T-helper 2 cell (primary cell): ENCODE measurements at places on chromosomes 3 and 15.

GRCh38 chr15:31487811-31488436 is 161.3 kb downstream of the KLF13 start:
- no peak for DNase-seq

- no peak for DNase-seq
Measured at GRCh38 chr15:77346245-77347036, 73.5 kb downstream of the PEAK1 start.

GRCh38 chr3:8739757-8740504 is 6.3 kb downstream of the CAV3 start:
- DNase-seq: no peak

DNA sequence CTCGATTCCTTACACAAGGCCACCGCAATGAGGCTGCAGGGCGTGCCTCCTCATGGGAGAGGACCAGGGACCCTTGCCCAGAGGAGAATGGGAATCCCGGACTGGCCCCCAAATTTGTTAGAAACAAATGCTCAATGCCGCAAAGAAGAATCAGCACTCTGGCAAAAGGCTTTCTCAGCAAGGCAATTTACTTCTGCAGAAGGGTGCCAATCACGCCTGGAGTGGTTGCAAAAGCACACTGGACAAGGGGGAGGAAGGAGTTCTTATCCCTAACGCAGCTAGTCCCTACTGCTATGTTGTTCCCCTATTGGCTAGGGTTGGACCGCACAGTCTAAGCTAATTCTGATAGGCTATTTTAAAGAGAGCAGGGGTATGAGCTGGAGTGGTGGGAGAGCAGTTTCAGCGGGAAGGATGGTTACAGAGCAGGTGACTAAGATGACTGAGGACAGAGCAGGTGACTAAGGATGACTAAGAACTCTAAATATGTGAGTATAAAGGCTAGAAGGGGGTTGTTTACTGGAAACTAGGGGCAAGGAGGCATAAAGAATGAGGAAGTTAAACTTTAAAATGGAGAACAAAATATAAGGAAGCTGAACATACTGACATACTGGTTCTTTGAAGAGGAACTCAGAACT is 48.5 kb downstream of the KATNBL1 start:
- DNase-seq: no peak

DNA sequence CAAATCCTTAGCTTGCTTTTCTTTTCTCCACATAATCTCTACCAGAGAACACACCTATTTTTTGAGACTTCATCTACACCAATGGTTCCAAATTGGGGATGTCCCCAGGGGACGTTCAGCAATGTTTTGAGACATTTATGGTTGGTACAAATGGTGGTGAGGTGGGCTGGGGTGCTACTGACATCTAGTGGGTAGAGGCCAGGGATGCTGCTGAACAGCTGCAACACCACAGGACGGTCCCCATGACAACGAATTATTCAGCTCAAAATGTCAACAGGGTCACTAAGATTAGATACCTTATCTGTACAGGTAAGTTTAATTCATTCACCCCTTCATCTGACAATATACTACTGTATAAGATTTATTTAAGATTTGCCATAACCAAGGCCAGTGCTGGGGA is 14.4 kb downstream of the GK5 start:
- DNase-seq: no peak

- DNase-seq: no peak
Measured at GRCh38 chr3:63670544-63670943, 18.1 kb downstream of the SNTN start.

DNA sequence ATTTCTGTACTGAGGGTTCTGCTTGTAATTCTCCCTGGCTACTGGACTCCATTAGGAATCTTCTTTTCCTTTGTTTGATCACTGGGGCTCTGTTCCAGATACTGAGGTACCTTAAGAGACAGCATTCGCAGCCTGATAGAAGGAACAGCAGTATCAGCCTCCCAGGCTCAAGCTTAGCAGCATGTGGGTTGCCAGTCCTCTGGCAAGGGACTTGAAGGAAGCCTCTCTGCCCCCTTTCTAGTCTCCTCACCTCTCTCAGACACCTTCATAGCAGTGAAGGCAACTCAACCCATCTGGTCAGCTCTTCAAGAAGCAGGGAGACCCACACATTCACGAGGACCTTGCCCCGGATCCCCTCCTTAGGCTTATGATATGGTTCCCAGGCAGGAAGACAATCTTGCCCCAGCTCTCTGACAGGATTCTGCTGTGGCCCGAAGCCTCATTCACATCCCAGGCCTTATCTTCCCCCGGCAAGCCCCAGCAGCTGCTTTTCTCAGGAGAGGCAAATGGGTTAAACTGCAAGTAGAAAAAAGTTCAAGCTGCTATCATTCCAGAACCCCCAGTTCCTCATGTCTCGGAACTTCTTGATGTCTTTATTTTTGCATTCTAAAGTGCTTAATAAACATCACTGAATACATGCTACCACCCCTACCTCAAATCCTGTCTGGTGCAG is 153.1 kb downstream of the LIPC start:
- DNase-seq: no peak

GRCh38 chr3:194103983-194104751 is 31.8 kb upstream of the HES1 start:
- no peak for DNase-seq

GRCh38 chr3:161740421-161740820 is 243.8 kb downstream of the OTOL1 start:
- no peak for DNase-seq

GRCh38 chr15:89751748-89752147 is 699 bp upstream of the MESP1 start:
- DNase-seq: no peak

- DNase-seq: no peak
Measured at GRCh38 chr3:52286777-52287110, 884 bp upstream of the GLYCTK start.

DNA sequence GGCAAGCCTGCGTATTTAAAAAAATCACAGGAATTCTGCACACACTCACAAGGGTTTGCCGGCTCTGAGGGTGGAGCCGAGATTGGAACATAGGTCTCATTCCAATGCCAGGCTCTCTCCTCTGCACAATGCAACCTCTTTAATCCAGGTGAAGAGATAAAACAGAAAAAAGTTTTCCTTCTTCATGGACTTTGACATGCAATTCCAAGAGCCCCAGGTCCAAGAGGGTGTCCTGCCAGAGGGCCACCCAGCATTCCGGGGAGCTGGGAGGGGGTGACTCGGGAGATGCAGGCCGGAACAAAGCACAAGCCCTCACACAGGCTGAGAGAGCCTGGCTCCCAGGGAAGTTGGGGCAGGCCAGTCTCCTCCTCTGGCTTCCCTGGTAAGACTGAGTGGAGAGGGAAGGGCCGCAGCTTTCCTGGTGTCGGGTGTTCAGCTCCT is 6.7 kb upstream of the SLC12A8 start:
- no peak for DNase-seq

GRCh38 chr15:81982808-81983207 is 63.0 kb downstream of the MEX3B start:
- no peak for DNase-seq

DNA sequence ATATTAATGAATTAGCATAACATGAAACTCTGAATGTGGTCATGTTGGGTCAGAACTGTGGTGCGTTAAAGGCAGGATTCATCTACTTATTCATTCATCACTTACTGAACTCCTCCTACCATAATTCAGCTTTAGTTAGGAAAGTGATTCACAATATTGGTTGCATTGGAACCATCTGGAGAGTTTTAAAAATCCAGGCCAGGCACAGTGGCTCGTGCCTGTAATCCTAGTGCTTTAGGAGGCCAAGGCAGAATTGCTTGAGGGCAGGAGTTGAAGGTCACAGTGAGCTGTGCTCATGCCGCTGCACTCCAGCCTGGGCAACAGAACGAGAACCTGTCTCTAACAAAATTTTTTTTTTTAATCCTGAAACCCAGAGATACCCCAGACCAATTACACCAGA is 44.2 kb upstream of the ATG7 start:
- DNase-seq: no peak

DNA sequence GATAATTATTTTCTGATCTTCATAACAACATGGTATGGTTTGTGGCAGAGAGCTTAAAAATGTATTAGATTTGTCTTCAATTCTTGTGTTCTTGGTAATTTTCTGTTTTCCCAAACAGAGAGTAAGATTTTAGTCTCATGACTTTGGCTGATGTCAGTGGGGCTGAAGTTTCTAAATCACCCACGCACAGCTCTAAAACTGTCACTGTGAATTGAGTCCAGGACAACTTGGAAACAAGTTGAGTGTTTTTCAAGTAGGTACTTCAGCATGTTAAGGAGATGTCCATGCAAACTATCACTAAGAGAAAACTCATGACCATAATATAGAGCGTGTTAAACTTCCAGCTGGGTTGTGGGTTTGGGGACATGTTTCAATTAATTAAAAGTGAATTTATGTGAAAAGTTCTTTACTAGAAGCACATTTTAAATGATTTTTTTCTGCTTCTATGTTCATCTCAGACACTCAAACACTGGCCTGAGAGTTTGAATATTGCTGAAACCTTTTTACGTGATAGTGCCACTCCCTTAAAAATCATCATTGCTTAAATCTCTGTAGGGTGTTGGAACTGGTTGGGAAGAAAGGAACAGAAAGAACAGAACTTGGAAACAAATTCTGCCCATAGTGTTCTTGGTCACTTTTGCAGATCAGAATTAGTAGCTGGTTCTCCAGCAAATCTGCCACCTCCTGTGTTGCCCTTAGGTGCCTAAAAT is 89.8 kb downstream of the KLHL25 start:
- DNase-seq: no peak

DNA sequence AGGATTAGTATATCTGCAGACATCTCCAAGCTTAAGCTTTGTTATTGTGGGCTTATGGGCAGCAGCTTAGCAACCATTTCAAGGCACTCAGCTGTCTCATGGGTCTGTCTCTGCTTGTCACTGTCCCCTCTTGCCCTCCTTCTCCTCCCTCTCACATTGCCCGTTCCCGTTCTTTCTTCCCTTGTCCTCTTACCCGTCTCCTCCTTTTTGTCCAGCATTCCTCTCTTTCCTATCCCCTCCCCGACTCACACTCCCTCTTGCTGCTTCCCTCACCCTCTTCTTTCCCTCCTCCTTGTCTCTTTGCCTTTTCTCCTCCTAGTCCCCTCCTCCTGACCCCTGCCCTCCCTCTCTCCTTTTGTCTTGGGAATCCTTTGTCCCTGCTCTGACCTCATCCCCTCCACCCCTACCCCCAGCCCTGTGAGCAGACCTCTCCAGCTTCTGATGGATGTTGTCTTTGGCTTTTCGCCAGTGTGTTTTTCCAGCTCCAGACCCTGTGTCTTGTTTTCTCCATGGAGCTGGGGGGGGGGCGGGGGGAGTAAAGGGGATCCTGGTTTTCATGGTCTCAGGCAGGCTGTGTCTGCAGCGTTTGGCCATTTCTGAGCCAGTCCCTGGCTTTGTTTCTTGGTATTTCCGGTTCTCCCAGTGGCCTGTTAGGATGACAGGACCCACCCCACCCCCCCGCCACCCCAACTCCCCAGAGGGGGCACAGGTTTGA is 47.9 kb upstream of the TRAK1 start:
- no peak for DNase-seq

DNA sequence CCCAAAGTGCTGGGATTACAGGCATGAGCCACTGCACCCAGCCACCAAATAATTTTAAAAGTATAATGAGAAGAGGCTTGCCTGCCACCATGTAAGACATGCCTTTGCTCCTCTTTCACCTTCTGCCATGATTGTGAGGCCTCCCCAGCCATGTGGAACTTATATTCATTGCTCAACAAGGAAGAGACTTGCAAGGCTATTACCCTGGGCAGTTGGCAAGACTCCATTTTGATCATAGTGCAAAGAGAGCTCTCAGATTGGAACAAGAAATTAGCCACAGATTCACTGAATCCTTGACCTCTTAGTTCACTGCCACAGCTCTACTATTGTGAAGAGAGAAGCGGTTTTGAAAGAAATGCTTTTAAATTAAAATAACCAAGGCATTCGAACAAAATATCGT is 6.1 kb downstream of the SCAP start:
- DNase-seq: no peak

GRCh38 chr3:36840453-36840921 is 76.1 kb upstream of the DCLK3 start:
- no peak for DNase-seq

DNA sequence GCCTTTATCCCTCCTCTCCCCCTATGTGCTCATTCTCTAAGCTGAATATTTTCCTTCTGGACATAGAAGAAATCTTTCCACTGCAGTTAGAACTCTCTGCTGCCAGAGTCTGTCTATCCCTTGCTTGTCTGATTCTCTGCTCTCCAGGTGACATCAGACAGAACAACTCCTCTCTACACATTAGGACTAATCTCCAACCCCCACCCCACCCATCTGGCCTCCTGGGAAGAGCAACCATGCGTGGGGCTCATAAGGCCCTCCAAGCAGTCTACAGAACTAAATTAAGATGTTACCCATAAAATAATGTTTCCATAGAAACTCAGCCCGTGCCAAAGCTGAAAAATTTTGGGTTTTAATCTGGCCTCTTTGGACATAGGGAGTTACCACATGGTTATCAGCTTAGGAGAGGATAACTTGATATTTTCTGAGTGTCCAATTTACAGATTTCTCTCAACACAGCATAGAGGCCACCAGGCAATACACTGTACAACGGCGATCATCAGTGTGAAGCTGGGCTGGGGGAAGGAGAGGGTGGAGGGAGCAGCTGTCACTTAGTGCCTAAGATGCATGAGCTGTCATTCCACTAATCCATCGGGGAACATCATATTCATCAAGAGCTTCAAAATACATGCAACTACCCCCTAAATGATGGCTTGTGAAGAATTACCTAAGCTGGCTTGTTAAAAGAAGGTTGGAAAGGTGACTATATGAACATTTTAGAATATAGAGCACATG is 199.4 kb downstream of the CLSTN2 start:
- no peak for DNase-seq

DNA sequence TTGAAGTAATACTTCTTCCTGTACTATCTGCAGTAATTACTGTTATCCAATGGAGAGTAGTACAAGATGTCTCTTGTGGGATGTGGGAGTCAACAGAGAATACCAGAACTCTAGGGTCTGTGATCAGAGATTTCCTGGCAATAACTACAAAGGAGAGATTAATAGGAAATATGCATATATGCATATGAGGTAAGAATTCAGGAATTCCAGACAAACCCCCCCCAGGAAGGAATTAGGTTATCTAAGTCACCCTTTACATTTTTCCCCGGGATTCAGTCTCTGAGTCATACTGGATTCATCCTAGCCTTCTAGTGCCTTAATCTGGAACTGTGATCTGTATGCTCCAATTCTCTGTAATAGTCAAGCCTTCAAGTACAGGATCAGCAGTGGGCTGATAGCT is 49.4 kb downstream of the GTF2E1 start:
- DNase-seq: no peak

- DNase-seq: no peak
Measured at GRCh38 chr3:155704771-155705559, 39.9 kb downstream of the PLCH1 start.

- no peak for DNase-seq
Measured at GRCh38 chr3:25662736-25663320, 1.9 kb downstream of the TOP2B start.

GRCh38 chr15:66095871-66096687 is 157.5 kb downstream of the MEGF11 start:
- no peak for DNase-seq
